ENCODE measurements at places on chromosomes 7 and 10.

- no peak for DNase-seq
Measured at GRCh38 chr7:132311733-132312132, 264.5 kb downstream of the PLXNA4 start.

DNA sequence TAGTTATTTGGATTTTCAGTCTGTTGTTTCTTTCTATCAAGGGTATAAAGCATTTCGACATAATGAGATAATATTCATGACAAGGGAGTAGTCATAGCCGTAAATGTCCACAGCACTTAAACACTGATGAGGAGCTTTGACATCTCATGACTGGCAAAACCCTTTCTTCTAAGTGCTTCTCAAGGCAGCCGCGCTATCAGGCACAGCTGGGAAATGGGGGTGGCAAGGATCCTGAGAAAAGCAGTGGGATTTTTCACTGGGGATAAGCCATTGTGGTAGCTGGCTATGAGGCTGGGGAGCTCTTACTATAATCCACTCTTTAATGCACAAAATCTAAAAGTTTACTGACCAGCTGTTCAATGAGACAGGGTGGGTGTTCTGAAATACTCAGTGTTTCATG lies 493.2 kb upstream of the KLF6 start:
- no peak for DNase-seq

DNA sequence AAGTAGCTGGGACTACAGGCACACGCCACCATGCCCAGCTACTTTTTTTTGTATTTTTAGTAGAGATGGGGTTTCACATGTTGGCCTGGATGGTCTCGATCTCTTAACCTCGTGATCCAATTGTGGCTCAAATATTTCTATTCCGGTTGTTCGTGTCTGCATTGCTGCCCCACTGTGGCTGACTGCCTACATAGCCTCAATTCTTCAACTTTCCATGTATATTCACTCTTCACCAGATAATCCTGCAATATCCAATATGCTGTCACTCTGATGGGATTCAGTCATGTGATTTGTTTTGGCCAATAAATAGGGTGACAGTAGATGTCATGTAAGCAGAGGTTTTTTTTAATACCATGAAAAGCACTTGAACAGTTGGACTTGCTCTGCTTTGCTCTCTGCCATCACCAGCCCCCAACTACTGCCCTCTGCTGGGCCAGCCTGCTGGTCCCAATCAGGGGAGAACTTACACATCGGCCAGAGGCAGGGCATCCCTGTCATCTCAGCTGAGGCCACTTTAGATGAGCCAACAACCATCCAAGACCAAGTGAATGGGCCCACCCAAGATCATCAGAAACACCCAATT lies 56.7 kb downstream of the NSUN6 start:
- DNase-seq = no peak

DNA sequence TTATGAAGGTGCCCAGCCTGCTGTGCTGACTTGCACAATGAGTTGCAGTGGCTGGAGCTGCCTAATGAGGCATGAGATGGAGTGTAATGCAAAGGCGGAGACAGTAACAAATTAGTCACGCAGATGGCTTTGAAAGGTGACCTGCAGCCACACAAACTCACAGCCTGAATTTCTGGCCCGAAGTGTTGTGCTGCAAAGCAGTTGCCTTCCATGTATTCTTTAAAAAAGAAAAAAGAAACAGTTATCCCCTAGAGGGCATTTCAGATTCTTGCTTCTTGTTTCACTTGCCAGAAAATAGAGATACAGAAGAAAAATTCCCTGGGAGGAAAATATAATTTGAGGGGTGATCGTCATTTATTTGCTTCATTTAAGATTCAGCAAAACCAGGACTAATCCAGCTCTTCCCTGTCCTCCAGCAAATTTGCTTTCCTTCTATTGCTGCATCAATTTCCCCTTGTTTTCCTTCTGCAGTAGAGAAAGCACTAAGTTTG lies 239.9 kb downstream of the ADRA2A start:
- no peak for DNase-seq

- no peak for DNase-seq
Measured at GRCh38 chr7:50729962-50730361, 52.7 kb downstream of the GRB10 start.

DNA sequence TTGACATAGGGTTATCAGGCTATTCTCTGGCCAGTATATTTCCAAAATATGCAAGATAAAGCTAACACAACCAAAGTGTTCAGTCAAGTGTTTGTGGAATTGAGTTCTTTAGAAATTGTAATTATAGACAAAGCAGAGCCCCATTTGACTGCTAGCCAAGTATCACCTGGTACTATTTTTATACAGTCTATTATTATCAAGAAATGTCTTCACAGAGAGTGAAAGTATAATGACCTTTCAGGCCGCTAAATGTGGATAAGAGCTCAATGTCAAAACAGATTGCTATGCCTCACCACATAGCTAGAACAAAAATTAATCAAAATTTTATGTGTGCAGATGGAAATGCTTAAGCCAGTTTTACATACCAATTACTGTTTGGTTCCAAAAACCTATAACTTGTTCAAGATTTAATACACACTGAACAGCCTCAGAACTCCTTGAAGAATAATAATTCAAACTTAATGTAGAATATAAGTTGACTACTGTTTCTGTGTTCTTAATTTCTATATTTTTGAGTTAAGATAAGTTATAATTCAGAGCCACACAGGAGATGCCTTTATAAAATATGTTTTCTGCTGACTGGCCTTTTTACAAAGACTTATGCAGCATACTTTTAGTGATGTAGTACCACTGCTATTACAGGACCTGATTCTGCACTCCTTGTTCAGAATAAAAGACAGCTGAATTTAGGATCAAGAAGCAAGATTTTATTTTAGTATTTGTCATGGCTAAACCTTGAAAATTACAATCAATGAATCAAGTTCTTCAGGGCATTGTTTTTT lies 31.0 kb downstream of the PRPS1L1 start:
- DNase-seq = no peak

DNA sequence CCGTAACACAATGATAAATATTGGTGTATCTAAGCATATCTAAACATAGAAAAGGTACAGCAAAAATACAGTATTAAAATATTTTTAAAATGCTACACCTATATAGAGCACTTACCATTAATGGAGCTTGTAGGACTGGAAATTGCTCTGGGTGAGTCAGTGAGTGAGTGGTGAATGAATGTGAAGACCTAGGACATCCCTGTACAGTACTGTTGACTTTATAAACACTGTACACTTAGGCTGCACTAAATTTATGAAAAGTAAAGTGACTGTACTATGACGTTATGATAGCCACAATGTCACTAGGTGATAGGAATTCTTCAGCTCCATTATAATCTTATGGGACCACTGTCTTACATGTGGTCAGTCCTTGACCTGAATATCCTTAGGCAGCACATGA lies 147.0 kb downstream of the GLI3 start:
- no peak for DNase-seq

DNA sequence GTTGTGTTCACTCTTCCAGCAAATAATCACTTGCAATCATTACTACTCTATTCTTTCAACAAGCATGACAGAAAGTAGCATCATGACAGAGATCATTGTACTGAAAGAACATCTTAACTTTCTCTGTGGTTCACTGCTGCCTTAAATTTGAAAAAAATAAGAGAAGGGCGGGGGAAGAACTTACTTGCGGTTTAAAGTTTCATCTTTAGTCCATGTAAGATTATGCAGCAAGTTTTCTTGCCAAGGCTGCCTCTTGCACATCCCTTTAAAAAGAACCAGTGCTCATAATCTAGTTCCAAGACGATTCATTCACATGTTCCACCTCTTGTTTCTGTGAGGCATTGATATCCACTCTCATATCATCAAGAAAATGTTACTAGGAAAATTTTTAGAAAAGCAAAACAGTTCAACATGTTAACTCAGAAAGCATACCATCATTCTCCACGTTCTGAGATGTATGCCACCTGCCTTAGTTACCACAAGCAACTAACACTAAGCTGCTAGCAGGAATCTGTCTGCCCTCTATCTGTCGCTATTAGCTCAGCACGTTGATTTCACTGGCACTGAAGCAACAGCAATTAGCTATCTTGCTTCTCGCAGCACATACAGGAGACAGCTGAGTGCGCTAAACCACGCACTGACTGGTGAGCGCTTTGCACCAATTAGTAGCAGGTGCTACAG lies at the start of gene PCDH15:
PCDH15 (minus strand) TSS at position 491 of the 681 bp plus-strand sequence. CDS start 136,969 bp downstream, outside the sequence.
- no peak for DNase-seq

DNA sequence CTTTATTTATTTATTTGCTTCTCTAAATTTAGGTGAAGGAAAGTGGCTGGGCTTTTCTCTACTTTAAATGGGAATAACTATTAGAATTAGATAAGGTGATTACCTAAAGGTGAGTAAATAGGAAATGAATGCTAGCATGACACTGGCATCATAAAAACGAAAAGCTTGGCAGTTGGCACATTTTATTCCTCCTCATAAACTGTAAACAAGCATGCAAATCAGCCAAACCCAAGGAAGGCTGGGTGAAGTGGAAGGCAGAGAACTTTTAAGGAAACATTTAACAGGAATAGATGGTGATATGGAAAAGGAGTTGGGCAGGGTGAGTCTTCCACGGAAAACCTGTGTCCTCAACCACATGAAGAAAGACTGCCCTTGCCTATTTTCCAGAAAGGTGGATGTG lies 669.1 kb downstream of the KCNMA1 start:
- no peak for DNase-seq

- no peak for DNase-seq
Measured at GRCh38 chr10:33706191-33706590, 371.7 kb upstream of the NRP1 start.

- DNase-seq = no peak
Measured at GRCh38 chr10:47025253-47025539, 114.0 kb downstream of the PTPN20 start.

DNA sequence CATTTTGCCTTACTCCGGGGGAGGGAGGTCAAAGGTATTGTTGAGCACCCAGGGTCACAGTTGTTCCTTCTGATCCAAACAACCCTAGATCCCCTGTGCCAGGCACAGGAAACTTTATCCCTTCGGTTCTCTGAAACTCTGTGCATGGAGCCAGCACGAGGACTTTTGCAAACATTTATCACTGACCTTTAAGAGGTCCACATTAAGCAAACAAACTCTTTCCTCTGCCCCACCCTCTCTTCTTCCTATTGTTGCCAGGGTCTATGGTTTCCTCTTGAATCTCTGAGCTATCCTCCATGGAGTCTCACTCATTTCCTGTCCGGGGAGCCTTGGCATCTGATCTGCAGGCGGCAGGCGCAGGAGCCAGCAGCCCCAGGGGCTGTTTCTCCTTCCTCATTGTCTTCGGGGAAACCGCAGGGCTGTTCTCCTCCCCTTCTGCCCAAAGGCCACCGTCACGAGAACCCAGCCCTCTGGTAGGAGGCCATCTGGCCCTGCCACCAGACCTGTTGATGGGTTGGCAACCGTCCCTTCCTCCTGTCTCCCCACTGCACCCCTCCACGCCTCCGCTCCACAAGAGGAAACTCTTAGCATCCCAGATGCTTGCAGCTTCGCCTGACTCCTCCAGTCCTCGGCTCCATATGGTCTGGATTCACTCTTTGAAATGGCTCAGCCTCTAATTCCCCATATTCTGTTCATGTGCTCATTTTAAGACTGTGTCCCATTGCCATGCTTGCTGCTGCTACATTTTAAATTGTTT lies 327.3 kb upstream of the NRP1 start:
- peak; percentile 6 for DNase-seq

GRCh38 chr7:137958470-137959431 lies 43.1 kb downstream of the CREB3L2 start:
- DNase-seq = no peak

DNA sequence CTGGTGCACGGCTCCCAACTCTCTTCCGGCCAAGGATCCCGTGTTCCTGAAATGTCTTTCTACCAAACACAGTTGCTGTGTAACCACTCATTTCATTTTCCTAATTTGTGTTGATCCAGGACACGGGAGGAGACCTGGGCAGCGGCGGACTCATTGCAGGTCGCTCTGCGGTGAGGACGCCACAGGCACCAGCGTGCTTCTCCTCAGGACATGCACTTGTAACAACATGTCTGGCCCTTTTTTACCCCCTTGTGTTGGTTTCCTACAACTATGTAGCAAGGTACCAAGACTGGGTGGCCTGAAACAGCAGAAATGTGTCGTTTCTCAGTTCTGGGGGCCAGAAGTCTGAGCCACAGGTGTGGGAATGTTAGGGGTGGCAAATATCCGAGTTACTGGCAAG lies 18.2 kb downstream of the CALML5 start:
- no peak for DNase-seq

GRCh38 chr7:151744656-151745638 lies 132.0 kb downstream of the PRKAG2 start:
- no peak for DNase-seq

DNA sequence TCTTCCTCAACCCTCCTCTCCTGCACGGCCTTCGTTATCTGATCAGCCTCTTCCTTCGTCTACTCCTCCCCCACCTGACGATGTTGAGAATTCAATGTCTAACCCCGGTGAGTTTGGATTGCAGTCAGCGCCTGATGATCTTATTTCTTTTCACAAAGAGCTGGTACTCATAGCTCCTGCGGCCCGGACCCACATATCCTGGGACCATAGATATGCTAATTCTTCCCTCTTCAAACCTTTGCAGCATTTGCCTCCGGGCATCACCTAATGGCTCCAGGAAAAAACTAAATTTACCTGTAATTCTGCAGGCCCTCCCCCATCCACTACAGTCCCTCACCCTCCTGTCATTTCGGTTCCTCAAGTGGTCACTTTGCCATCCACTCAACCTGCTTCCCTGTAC lies 12.4 kb upstream of the DDC start:
- DNase-seq = no peak

GRCh38 chr10:103734731-103735130 lies 120.6 kb downstream of the SH3PXD2A start:
- DNase-seq = no peak

DNA sequence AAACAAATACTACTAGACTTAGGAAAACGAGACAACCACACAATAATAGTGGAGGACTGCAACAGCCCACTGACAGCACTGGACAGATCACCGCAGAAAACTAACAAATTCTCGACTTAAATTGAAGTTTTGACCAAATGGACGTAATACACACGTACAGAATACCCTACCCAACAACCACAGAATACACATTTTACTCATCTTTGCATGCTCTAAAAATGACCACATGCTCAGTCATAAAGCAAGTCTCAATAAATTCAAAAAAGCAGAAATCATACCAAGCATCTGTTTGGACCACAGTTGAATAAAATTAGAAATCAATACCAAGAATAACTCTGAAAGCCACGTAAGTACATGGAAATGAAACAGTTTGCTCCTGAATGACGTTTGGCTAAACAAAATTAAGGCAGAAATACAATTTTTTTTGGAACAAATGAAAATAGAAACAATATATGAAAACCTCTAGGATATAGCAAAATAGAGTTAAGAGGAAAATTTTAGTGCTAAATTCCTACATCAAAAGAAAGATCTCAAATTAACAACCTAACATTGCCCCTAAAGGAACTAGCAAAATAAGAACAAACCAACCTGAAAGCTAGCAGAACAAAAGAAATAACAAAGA lies 30.6 kb downstream of the MAPK8 start:
- DNase-seq = no peak

GRCh38 chr7:20788420-20788990 lies 1.8 kb upstream of the SP8 start:
- no peak for DNase-seq

DNA sequence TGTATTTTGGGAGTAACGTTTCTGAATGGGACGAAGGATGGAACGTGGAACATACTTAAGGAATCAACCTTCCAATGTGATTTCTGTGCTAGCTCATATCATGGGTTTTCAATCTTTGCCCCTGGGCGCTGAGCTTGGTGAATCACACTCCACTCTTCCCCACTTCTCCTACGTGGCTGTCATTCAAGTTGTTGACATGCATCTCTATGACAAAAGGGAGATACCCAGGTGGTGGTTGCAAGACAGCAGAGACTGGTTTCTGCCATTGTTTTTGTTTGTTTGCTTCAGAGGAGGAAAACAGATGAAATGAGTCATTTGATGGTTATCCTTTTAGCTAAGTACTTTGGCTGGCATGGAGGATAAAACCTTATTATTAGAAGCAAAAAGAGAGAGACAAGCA lies 573.9 kb downstream of the GATA3 start:
- DNase-seq = no peak

Measured in SK-N-MC (cell line).